ENCODE measurements at places on chromosomes 2 and 18.
A peak's percentile ranks its signal among the peaks of the same experiment; 100 is the strongest.

- DNase-seq = no peak
Measured at GRCh38 chr2:124193706-124194105, 168.6 kb downstream of the CNTNAP5 start.

DNA sequence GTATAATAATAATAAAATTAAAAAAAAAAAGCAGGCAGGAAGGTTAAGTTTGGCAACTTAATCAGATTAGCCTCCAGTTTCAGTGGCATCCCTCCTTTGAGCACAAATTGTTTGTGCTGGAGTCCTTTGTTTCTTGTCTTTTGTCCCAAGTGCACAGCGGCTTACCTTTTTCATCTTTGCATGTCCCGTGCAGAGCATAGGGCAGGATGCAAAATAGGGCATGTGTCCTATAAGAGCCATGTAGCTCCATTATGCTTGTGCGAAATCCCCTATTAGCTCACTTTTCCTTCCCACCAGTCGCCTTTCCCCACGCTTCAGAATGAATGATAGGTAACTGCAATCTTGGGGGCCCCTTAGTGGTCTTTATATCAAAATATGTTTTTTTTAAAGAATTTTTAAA, 216.8 kb downstream of the TSN start:
- DNase-seq = no peak

DNA sequence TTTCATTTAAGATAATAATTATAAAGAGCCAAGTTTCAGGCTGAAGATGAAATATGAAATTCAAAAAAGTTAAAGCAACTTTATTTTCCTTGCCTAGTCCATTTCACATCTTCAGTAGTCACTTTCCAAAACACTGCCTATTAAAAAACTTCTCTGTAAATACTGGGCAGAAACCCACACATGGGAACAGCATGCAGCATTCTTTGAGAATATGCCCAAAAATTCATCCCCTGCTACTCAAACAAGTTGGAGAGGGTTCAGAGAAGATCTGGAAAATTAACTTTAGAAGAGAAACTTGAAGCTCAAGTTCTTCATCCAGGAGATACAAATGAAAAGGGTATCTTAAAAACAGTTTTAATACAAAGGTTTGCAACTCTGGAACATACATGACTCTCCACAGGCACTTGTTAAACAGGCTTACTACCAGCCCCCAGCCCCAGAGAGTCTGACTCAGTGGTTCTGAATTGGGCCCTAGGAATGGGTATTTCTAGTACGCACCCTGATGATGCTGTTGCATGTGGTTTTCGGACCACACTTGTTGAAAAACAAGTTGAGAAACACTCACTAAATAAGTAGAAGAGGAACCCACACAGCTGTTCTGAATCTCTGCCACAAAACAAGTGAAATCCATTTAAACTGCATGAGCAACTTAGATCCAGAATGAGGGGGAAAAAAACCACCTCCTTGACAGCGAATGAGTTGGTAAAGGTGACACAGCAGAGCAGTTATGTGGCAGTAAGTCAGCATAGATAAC, 329.1 kb downstream of the SATB2 start:
- DNase-seq = no peak

DNA sequence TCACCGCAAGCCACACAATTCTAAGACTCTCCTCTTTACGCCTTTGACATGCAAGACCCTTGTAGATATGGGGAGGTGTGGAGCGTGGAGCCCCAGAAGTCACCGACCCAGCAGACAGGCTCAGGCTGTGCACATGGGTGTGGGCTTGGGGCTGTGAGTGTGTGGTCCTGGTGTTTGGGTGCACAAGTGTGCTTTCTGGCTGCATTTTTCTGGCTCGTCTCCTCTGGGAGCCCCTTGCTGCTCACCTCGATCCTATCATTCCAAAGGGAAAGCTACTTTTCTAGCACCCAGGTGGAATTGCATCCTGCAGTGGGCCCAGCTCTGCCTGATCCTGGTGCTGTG, 143.0 kb downstream of the ACOXL start:
- DNase-seq = no peak

- DNase-seq = no peak
Measured at GRCh38 chr2:67018301-67018700, 378.8 kb upstream of the ETAA1 start.

- DNase-seq = no peak
Measured at GRCh38 chr2:136065907-136066306, 52.0 kb downstream of the CXCR4 start.

DNA sequence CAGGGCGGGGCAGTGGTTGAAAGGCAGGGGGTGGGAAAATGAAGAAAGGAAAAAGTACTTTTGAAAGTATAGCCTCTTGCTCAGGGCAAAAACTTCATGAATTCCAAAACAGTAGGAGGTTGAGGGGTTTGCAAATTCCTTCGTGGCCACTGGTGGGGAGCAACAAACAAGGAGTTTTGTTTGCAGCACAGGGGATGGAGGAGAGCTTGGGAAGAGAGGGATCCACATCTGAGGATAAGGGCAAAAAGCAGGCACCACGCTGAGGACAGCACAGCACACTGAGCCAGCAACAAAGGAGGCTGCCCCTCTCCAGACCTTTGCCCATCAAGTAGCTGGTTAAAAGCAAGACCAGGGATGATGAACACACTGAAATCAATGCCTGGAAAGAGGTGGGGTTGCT, 148.9 kb downstream of the TCF4 start:
- DNase-seq = no peak

DNA sequence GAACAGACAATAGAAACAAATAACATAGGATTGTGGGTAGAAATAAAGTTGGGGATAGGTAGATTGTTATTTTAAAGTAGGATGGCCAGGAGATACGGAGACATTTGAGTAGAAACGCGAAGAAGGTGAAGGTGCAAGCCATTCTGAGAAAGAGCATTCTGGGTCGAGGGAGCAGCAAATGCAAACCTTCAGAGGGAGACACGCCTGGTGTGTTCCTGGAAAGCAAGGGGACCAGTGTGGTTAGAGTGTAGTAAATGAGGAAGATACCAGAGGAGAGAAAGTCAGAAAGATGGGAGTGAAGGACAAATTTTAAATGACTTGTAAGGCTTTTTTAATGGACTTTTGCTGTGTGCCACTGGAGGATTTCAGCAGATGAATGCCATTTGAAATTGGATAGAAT, 1.7 kb downstream of the CYP20A1 start:
- DNase-seq = no peak

- no peak for DNase-seq
Measured at GRCh38 chr2:239806758-239807434, 218.2 kb downstream of the NDUFA10 start.

DNA sequence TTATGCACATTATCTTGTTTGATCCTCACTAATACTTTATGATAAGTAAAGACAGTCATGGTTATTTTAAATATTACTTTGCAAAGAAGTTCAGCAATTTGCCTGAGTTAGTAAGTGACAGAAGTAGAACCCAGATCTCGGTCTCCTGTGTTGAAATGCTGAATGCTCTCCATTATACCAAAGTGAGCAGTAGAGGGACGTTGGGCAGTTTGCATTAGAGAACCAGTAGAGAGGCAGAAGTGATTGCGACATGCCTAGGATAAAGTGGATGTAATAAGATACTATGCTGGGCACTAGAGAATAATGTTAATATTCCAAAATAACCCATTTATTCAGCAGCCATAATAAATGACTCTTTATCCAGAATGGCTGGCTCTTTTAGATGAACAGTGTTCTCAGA, 201.0 kb downstream of the PMAIP1 start:
- no peak for DNase-seq

- DNase-seq = no peak
Measured at GRCh38 chr2:15107137-15107536, 454.0 kb downstream of the NBAS start.

GRCh38 chr2:142868229-142868762, 9.2 kb upstream of the KYNU start:
- peak; percentile 6 for DNase-seq

DNA sequence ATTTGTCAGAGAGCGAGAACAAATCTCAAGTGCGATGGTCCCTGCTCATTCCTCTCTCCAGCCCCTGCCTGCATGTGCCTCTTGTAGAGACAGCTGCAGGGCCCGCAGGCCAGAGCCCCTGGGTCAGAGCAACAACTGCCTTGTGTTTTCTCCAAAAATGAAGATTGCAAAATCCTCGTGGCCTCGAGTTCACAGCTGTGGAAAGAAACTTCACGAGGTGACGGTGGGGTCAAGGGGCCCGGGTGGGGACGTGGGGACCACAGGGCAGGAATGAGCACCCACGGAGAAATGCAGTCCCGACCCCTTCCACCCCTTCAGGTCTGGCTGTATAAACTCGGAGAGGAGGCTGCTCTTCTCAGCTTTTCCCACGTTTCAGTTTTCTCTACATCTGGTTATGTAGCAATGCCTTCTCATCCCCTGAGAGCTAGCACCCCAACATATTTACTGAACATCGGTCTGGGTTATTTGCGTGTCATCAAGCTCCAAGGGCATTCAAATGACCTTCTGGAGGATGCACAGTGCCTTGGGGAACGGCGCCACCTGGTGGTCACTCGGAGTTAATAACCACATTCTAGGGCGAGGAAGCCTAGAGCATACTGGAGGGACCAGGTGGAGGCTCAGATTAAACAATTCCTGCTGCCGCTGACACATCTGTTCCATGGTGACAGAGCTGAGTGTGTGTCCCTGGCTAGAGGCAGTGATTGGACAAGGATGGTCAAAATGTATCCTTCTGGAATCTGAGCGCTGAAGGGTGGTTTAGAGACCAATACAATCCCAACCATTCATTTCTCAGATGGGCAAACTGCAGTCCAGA, 91.4 kb upstream of the CYRIA start:
- DNase-seq = peak; percentile 70

All from stimulated activated naive CD8-positive, alpha-beta T cell treated with anti-CD3 and anti-CD28 coated beads, Interleukin-15, Interleukin-2, amounts not matched to agents 100 U/mL and 50 U/mL, for 24 hours (primary cell).